Activated T-helper 1 cell treated with anti-CD3 and anti-CD28 coated beads, Interleukin-2, amount 50 U/mL, for 16 hours (primary cell): ENCODE measurements at places on chromosomes 2 and 18.

DNA sequence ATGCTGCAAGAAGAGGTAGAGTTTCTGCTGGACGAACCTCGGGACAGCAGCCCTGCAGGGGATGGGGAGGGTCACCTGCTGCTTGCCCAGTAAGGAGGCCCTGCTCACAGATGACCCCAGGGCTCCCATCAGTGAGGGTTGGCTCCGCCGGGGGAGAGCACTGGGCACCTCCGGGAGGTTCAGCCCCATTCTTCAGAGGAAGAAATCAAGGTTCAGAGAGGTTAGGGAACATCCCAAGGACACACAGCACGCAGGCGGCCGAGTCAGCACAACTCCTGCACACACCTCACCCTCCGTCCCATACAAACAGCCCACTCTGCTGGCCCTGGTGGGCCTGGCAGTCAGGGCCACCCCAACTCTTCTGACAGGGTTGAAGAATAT lies 11.7 kb upstream of the CCDC74B start:
- no peak for DNase-seq

- no peak for DNase-seq
Measured at GRCh38 chr2:190023860-190024259, 38.7 kb downstream of the MSTN start.

- DNase-seq: no peak
Measured at GRCh38 chr2:6008186-6008585, 316.0 kb downstream of the SOX11 start.

GRCh38 chr2:2238726-2239269 lies 92.3 kb downstream of the MYT1L start:
- DNase-seq: no peak

- DNase-seq: no peak
Measured at GRCh38 chr2:162175714-162176113, 23.7 kb upstream of the GCG start.

DNA sequence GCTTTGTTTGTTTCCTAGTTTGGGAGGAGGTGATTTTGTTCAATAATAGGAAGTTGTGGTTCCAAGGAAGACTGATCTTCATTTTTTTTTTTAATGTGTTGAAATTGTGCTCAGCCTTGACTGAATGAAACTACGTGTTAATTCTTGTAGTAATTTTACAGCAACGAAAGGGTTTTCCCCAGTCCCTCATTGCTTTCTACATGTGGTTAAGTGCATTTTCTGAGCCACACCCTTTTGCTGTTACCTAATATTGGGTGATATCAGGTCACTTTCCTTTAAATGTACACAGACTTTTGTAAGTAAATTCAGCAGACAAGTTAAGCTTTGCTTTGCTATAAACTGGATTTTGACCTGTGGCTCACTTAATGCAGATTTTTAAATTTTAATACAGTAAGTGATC lies 73.6 kb downstream of the OTX1 start:
- DNase-seq: no peak

DNA sequence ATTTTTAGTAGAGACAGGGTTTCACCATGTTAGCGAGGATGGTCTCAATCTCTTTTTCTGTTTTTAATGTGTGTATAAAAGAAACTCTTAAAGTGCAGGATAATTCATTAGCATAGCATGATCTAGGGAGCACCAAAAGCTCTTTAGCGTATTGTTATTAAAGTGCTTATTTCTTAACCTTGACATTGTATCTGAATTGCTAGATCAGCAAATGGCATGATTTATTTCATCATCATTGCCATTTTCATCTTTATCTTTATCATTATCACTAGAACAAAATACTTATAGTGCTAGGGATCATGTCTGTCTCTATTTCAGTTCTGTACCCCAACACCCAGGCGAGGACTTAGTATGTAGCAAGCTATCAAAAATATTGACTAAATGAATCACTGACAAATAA lies 393.8 kb upstream of the HNMT start:
- DNase-seq: no peak

- no peak for DNase-seq
Measured at GRCh38 chr2:136131484-136131960, 13.6 kb upstream of the CXCR4 start.

DNA sequence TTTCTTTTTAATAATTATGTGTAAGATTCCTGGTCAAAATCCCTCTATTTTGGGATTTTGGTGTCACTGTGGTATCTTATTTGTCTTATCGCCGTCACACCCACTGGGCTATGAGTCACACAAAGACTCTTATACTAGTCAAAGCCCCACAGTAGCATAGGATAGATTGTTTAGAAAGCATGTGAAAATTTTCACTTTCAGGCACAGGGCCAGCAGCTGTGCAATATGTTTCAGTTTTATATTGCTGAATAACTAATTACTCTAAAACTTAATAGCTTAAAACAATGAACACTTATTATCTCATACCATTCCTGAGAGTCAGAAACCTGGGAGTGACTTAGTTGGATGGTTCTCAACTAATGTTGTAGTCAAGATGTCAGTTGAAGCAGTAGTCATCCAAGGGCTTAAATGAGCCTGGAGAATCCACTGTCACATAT lies 24.0 kb downstream of the CFAP210 start:
- DNase-seq: no peak

- no peak for DNase-seq
Measured at GRCh38 chr2:8594731-8595427, 87.0 kb upstream of the ID2 start.

DNA sequence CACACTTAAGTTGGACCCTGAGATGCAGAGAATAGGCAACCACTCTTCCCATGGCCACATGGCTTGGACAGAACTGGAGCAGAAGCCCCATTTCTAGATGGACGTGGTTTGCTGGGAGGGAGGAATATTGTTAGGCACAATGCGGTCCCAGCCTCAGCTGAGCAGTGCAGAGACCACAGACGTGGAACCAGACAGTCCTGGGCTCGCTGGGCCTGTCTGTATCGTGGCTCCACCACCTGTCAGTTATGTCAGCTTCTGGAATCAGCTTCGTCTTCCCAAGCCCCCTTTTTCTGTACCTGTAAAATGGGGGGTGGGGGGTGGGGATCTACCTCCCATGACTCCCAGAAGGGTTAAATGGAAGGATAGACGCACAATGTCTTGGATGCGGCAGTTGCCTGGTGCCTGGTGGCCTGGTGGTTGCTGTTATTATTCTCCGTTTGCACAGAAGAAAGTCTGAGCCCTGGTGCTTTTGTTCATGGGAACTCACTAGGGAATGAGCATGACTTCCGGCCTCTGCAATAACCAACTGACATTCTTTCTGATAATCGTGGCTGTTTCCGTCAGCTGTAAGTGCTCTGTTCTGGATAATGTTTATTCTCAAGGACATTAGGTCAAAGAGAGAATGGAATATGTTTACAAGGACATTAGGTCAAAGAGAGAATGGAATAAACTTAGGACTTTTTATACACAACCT lies 31.4 kb downstream of the COLEC11 start:
- no peak for DNase-seq

DNA sequence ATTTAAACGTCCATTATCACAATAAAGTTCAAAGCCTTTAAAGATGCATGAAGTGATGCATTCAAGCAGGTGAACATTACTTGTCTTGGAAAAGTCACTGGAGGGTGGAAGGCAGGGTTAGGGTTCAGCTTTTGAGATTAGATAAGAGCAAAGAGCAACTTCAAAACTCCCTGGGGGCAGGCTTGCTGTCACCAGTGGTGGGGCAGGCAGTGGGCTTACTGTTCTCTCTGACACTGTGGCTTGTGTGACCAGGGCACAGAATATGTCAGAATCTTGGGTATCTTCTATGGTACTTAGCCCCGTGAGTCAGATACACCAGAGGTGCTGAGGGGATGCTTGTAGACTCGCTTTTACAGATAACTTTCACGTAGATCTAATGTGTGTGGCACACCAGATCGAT lies 52.8 kb downstream of the WIPF1 start:
- no peak for DNase-seq

GRCh38 chr2:88245109-88245508 lies 75.0 kb downstream of the THNSL2 start:
- DNase-seq: no peak
